ENCODE measurements at places on chromosomes 7 and 10. TPM values are rescaled to one million over a fixed set of nuclear protein-coding genes. Genes with fewer than 3 reads are reported as not detected.

GRCh38 chr7:52727632-52728031, 307.8 kb upstream of the POM121L12 start:
- DNase-seq: no peak

- no peak for DNase-seq
Measured at GRCh38 chr7:24891311-24891735, 88.7 kb downstream of the OSBPL3 start.

- no peak for DNase-seq
Measured at GRCh38 chr10:68756246-68756645, 35.2 kb downstream of the CCAR1 start.

The CFAP46 gene
- polyA plus RNA-seq: 1.3 TPM

The DKK1 gene
- 0.11 TPM for polyA plus RNA-seq

Measured in pancreas (tissue), 10 donors.